Activated CD4-positive, alpha-beta T cell treated with anti-CD3 and anti-CD28 coated beads, Interleukin-2, amount 50 U/mL, for 48 hours (primary cell): ENCODE measurements at places on chromosomes 2 and 18.

DNA sequence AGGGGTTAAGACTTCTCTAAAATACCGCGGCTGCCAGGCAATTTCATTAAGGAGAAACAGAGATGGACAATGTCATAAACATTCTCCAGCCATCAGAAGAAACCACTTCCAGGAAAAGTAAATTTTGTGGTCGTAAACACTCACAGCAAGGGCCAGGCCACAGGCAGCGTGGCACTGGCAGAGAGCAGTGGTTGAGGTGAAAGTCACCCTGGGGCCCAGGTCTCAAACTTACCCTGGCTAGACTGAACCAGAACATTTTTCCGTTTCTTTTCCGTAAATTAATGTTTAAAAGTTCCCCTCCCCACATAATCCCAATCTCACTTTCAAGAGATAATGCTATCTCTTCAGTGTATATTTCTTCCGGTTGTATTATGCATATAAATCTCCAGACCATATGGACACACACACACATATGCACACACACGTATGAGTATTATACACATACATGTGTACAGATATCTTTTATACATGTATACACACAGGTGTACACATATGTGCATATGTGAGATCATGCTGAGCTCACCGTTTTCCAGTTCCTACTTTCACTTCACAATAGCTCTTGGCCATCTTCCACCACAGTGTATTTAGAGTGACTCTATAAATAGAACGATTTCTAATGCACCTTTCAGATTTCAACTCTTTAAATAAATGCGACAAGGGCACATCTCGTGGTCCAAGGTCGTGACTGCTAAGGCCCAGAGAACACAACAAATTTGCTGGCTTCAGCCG is 90.1 kb downstream of the MALT1 start:
- DNase-seq, result no peak

DNA sequence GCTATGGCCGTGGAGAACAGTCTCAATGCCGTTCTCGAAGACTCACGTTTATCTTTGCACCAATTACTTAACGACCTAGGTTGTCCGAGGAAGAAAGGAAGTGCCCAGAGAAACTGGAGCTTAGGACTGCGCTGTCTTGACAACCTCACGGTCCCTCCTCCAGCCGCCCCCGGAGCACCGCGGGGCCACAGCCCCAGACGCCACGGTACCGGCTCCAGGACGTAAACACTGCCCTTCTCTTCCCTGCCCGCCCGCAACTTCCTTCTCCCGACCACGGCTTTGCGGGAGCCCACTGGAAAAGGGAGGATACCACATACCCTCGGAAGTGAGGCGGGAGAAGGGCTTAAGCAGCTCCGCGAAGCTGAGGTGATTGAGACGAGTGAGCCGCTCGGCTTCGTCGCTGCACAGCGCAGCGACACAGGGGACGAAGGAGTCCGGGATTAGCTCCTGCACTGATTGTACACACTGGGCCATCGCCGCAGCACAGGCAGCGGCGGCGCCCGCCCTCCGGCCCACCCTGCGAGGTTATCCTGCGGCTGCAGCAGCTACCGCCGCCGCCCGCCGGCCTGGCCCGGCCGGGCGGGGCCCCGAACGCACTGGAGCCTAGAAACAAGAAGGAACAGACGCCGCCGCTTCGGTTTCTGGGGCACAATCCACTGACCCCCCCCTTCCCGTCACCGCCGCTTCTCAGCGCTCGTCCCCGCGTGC is 483 bp downstream of the TRAPPC8 start:
- DNase-seq, result peak; percentile 39

GRCh38 chr2:98346311-98347236 is at the start of gene CNGA3:
Gene CNGA3, plus strand, starts transcription at chr2:98346456. Its CDS starts 23,520 bp downstream, at chr2:98369976.
- DNase-seq, result no peak

GRCh38 chr2:56288838-56289580 is 105.2 kb downstream of the CCDC85A start:
- no peak for DNase-seq

GRCh38 chr2:34423301-34423700 is 824.2 kb upstream of the FAM98A start:
- no peak for DNase-seq

- DNase-seq, result no peak
Observed at GRCh38 chr2:120526997-120527945, 181.3 kb downstream of the INHBB start.

DNA sequence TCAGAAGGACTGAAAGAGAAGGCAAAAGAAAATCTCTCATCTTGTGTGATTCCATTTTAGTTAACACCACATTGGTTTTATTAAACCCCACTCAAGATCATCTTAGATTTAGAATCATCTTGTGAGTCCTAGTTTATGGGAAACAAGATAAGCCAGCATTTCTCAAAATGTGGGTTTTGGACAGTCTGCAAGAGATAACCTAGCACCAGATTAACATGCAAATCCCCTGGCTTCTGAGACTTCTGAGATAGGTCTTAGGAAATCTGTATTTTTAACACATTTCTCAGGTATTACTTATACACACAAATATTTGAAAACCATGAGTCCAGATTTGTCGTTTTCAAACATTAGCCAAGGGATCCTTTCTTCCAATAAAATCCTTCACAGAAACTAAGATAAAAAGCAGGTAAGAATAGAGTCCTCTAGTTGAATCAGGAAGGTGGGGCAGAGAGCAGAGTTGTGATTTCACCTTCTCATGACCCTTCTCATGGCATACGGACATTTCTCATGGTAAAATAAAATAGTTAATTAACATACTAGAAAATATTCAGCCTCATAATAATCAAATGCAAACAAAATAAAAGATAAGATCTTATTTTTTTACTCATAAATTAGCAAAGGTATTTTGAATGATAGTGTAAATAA is 287.2 kb upstream of the FN1 start:
- DNase-seq, result no peak
